ENCODE measurements at places on chromosomes 5 and 9.

- no peak for DNase-seq
These were observed 123.9 kb downstream of the GHR start for GRCh38 chr5:42547141-42547540.

DNA sequence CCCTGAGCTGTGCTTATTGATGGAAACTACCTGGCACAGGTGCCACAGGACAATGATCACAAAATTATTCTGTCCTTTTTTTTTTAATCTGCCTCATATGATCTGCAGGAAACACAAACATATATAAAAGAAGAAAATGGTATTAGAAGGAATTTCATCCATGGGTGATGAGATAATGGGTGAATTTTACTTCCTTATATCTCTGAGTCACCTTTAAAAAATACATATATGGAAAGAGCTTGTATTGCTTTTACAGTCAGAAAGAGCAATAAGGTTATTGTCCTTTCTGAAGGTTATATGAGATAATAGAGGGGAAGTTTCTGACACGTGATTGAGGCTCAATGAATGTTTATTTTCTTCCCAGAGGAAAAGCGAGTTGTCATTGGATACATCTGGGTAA is 31.6 kb downstream of the NEURL1B start:
- no peak for DNase-seq

GRCh38 chr9:81804306-81804705 is 115.0 kb upstream of the TLE1 start:
- no peak for DNase-seq

DNA sequence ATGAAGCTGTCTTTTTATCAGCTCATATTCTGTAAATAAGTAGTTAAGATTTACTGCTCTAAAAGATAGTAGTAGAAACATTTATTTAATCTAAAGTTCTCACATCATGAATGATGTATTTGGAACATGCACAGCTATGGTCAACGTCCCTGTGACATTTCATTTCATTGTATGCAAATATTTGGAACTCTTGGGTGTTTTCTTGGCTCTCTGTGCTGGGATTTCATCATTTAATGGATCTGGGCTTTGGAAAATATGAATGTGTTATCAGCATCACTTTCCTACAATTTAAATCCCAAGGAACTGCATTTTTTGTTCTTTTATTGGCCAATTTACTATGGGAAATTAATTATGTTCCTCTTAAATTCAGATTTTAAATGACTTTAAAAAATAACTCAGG is 462.9 kb downstream of the SEMA5A start:
- no peak for DNase-seq

DNA sequence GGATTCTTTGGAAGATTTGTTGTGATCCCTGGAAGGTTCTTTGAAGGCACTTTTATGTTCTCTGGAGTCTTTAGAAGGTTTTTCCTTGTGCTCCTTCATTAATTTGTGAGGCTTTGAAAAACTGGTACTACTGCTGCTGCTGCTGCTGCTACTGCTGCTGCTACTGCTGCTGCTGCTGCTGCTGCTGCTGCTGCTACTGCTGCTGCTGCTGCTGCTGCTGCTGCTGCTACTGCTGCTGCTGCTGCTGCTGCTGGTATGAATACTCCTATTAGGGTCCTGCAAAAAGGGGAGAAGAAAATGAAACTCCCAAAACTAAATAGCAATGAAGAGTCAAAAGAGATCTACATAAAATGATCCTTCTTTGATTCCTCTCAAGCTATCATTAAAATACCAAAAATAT is 208.1 kb downstream of the MLLT3 start:
- DNase-seq: no peak
